ENCODE measurements at places on chromosomes 5 and 9.

DNA sequence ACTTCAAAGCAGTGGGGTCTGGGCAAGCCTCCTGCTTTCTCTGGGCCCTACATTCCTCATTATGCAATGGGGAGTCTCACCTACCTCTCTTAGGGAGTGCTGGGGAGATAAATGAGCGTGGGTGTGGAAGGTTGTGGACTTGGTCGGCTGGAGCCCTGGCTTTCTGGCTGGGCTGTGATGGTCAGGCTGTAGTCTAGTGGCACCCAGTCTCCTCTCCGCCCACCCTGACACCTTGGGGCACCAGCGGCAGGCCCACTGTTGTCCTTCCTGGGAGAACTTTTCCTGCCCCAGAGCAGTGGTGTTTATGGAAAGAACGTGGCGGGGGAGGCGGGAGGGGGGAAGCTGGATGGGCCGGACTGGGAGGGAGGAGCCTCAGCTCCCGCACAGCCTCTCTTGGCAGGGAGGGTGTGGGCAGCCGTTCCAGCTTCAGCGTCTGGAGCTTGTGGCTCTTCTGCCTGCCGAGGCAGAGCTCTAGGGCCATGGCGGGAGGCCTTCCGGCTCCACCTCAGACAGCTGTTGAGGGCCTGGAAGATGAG lies 4.1 kb downstream of the PTGS1 start:
- no peak for DNase-seq

GRCh38 chr5:80220245-80220897 lies 35.5 kb downstream of the SERINC5 start:
- DNase-seq, result no peak

DNA sequence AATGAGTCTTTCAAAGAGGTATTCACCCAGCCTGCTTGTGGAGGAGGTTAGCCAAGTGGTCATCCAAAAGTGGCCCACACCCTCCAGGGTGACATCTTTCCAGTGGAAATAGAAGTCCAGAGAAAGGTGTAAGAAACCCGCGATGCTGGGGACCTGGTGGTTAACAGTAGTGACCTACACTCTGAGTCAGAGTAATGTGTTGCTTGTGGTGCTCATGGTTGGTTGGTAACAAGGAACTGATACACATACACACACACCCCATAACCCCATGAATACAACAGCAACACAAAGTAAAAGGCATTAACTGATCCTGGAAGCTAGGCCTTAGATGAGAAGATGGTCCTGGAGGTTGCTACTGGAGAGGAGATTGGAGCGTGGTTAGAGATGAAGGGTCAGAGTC lies 26.9 kb downstream of the MRPS30 start:
- peak; percentile 4 for DNase-seq

GRCh38 chr5:145673786-145674185 lies 161.4 kb downstream of the PRELID2 start:
- no peak for DNase-seq

DNA sequence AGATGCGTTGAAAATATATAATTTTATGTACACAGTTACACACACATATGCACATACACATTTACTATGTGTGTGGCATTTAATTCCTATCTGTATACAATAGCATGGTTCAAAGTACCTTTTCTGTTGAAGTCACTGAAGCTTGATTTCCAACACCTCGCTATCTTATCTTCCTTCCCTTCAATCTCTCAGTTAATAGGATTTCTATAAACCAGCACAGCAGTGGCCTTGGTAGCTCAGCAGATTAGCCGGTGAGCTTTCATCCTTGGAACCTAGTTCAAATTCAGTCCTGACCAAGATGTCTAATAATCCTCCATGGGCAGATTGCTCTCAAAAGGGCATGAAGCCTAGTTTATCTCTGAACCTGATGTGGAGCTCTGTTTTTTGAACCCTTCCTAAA lies 2389.5 kb downstream of the MAT2B start:
- no peak for DNase-seq
